AG09319 (cell line): ENCODE measurements at places on chromosomes 7 and 10.

DNA sequence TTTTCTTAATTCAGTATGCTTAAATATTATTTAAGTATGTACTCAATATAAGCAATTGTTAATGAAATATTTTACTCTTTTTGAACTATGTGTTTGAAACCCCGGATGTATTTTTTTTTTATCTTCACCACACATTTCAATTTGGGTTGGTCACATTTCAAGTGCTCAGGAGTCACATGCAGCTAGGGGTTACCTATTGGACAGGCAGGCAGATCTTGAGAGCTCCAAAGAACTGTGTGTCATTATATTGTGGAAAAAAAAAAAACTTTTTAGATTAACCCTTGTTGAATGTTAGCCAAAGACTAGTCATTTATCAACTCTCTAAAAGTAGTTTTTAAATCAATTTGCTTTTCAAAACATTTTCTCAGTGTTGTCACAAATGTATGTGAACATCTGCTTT is 37.2 kb downstream of the IKZF1 start:
- DNase-seq: no peak

- no peak for DNase-seq
Observed at GRCh38 chr7:80053124-80053523, 81.5 kb upstream of the GNAI1 start.

GRCh38 chr7:148334441-148334956 is 256.1 kb upstream of the C7orf33 start:
- DNase-seq: no peak

- no peak for DNase-seq
Observed at GRCh38 chr10:48472501-48473069, 132.3 kb downstream of the ARHGAP22 start.

DNA sequence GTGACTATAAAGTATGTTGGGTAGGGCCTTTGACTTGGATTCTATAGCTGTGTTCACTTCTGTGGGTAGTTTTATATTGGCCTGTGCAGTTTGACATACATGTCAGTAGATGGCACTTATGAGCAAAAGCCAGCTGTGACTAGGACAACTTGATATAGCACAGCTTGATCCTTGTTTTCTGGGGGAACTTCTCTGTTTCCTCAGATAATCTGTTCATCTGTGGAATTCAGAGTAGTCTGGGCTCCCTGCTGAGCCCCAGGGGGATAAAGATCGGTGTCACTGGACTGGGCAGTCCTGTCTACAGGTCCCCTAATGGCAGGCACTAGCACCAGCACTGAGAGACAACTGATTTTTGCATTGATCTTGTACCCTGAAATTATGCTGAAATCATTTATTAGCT is 25.4 kb downstream of the CYP2C9 start:
- DNase-seq: no peak

- DNase-seq: no peak
Observed at GRCh38 chr7:19296617-19297016, 151.4 kb upstream of the FERD3L start.

- no peak for DNase-seq
Observed at GRCh38 chr7:78396210-78396609, 597.6 kb downstream of the PHTF2 start.

GRCh38 chr7:142332421-142332820 is 74.6 kb upstream of the PRSS58 start:
- DNase-seq: no peak
